ENCODE measurements at places on chromosomes 7 and 10. TPM values are rescaled to one million over a fixed set of nuclear protein-coding genes. Genes with fewer than 3 reads are reported as not detected.

- no peaks in the 10 kb centered on the region for H3K36me3 ChIP-seq
- no peak for DNase-seq
- no peak overlapping the region for H3K27ac ChIP-seq
- no peaks in the 10 kb centered on the region for H3K4me1 ChIP-seq
Observed at GRCh38 chr10:71260622-71261325, 48.4 kb downstream of the UNC5B start.

GRCh38 chr10:80454513-80455460 lies 677 bp downstream of the TSPAN14 start:
- peak overlapping the region; percentile 99 for H3K4me3 ChIP-seq
- no peaks in the 10 kb centered on the region for H3K27me3 ChIP-seq
- DNase-seq = peak; percentile 54

DNA sequence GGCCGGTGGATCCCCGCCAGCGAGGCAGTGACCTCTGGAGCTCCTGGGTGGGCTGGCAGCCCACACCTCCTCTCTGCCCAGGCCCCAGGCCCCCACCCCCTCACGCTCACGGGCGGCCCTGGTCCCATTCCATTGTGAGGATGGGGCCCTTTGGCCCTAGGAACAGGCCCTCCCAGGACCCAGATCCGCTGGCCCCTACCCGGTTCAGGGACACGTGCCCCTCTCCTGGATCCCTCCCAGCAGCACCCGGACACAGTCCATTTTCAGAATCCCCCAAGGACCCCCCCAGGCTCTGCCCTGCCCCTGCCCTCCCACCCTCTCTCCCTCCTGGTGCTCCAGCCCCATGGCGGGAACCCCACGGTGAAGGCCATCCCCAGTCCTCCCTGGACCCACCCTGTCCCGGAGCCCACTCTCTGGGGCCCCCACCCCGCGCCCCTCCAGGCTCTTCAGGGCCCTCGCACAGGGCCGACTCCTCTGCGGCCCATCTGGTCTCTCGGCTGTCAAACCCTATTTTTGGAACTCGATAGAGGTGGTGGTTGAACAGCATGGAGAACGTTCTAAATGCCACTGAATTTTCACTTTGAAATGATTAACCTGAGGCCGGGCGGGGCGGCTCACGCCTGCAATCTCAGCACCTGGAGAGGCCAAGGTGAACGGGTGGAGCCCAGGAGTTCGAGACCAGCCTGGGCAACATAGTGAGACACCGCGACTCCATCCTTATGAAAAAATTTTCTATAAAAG lies 8.1 kb downstream of the ADAP1 start:
- H3K4me3 ChIP-seq = no peak overlapping the region
- H3K36me3 ChIP-seq = peaks cover 3% of the 10 kb centered on the region
- H3K4me1 ChIP-seq = peaks cover 2% of the 10 kb centered on the region
- no peaks in the 10 kb centered on the region for H3K27me3 ChIP-seq
- no peak for DNase-seq
- no peak overlapping the region for H3K27ac ChIP-seq

DNA sequence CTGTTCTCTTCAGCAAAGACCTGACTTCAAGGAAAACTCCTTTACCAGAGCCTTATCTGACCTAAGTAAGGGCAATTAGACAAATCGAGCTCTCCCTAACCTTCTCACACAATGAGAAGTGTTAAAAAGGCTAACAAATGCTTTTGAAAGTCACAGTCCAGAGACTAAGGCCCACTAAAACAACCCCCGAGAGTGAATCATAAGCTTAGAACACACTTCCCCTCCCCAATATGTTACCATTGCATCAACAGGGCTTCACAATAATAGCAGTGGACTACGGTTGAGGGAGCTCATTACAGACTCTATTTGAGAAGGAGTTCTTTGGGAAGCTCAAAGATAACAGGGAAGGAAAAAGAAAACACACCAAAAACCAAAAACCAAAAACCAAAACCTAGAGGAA lies 28.6 kb upstream of the ZEB1 start:
- H3K27me3 ChIP-seq = no peaks in the 10 kb centered on the region
- no peak for DNase-seq
- peaks cover 2% of the 10 kb centered on the region for H3K4me1 ChIP-seq
- no peak overlapping the region for H3K4me3 ChIP-seq
- no peak overlapping the region for H3K27ac ChIP-seq
- no peaks in the 10 kb centered on the region for H3K36me3 ChIP-seq

- no peak overlapping the region for H3K27ac ChIP-seq
- no peak overlapping the region for H3K4me3 ChIP-seq
- H3K4me1 ChIP-seq = no peaks in the 10 kb centered on the region
Observed at GRCh38 chr10:84783386-84783785, 455.0 kb downstream of the CCSER2 start.

DNA sequence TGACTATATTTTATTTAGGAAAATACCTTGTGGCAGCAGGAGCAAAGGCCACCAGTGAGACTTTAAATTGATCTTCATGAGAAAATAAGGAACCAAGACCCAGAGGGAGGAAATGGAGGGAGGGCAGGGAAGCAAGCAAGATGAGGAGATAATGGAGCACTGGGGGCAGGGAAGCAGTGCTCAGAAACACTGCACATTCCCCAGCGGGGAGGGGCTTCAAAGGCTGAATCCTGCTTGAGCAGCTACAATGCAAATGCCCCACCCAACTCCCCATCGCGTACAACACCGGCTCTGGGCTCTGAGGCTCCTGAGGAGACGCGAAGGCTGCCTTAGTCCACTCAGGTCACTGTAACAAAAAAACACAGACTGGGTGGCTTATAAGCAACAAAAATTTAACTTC lies 503.8 kb downstream of the GRID1 start:
- no peak overlapping the region for H3K4me3 ChIP-seq
- H3K36me3 ChIP-seq = no peaks in the 10 kb centered on the region
- no peak overlapping the region for H3K27ac ChIP-seq
- no peaks in the 10 kb centered on the region for H3K27me3 ChIP-seq
- H3K4me1 ChIP-seq = no peaks in the 10 kb centered on the region
- DNase-seq = no peak

- H3K36me3 ChIP-seq = no peaks in the 10 kb centered on the region
- no peak for DNase-seq
- peaks cover 6% of the 10 kb centered on the region for H3K4me1 ChIP-seq
- no peak overlapping the region for H3K4me3 ChIP-seq
- H3K27ac ChIP-seq = no peak overlapping the region
Observed at GRCh38 chr7:515628-516027, 4.0 kb downstream of the PDGFA start.

GRCh38 chr10:132548106-132548823 lies 10.7 kb downstream of the INPP5A start:
- no peaks in the 10 kb centered on the region for H3K27me3 ChIP-seq
- H3K27ac ChIP-seq = peak overlapping the region; percentile 45
- H3K4me3 ChIP-seq = no peak overlapping the region
- peaks cover under 1% of the 10 kb centered on the region for H3K36me3 ChIP-seq

DNA sequence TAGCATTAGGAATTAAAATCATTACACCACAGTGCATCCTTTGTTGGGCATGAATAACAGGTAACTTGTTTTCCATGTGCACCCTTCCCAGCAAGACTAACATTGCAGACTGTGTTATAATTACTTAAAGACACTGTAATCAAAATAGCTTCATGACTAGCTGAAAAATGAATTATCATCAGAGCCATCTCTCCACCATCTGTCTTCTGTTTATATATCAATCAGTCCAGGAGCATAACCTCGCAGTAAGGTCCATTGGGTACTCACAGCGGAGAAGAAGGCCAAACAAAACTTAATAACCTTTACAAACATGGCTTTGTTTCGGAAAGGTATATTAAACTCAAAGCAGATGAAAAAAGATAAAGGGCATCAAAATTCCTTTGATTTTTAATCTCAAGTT lies 90.6 kb downstream of the ODAD2 start:
- no peak for DNase-seq
- no peaks in the 10 kb centered on the region for H3K36me3 ChIP-seq
- peaks cover 2% of the 10 kb centered on the region for H3K27me3 ChIP-seq
- no peak overlapping the region for H3K27ac ChIP-seq

- DNase-seq = no peak
- H3K27me3 ChIP-seq = no peaks in the 10 kb centered on the region
- H3K36me3 ChIP-seq = peaks cover 10% of the 10 kb centered on the region
- no peak overlapping the region for H3K4me3 ChIP-seq
- H3K4me1 ChIP-seq = peaks cover 24% of the 10 kb centered on the region
Observed at GRCh38 chr10:15201589-15202300, 33.3 kb upstream of the NMT2 start.

DNA sequence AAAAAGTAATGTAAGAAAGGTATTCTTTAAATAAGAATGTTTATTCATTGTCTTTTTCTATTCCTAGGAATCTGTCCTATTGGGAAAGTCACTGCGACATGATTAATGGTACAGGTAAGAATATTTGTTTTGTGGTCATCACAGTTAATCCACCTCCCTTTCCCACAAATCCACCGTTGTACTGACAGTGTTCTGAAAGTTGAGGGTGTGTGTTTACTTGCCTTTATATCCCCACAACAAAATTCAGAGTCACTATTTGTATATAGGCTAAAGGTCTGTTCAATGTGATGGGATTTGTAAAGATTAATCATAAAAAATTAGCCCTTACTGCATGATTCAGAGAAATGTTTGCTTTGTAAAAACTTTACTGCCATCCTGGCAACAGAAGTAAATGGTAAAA lies 27.9 kb downstream of the CD36 start:
- no peak for DNase-seq
- H3K27ac ChIP-seq = no peak overlapping the region
- no peaks in the 10 kb centered on the region for H3K4me1 ChIP-seq
- H3K27me3 ChIP-seq = no peaks in the 10 kb centered on the region
- H3K36me3 ChIP-seq = no peaks in the 10 kb centered on the region
- H3K4me3 ChIP-seq = no peak overlapping the region

DNA sequence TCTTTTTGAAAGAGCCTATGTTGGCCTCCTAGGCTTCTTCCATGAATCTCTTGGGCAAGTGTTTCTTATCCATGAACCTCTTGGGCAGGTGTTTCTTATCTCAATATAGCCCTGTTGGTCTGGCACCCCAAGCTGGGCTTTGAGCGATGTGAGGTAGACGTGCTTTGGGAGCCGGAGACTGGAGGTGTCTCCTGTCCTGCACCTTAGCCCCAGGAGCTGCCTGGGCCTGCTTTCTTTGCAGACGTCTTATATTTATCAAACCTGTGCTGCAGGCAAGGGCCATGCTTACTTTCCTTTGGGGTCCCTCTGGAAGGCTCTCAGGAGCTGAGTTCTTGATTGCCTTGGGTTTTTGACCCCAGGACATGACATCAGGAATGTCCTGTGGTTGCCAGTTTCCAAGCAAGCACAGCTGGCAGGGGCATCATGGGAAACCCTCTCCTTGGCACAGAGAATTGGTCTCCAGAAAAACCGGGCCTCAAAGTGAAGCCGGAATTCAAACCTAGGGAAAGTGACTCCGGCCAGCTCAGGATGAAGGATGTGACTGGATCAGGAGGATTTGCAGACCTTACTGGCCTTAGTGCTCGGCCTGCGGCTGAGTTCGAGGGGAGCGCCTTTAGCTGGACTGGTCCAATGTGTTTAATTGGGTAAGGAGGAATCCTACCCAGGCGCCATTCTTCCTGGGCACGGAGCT lies 2.8 kb downstream of the JAKMIP3 start:
- peaks cover 6% of the 10 kb centered on the region for H3K27me3 ChIP-seq
- no peak overlapping the region for H3K27ac ChIP-seq
- no peak for DNase-seq
- peaks cover 4% of the 10 kb centered on the region for H3K4me1 ChIP-seq

ARHGAP22 gene
- total RNA-seq = 0.30 TPM

ECHDC3 gene
- 1.6 TPM for total RNA-seq

CRHR2 gene
- total RNA-seq = not detected

PURB gene
- 35.6 TPM for total RNA-seq

BICC1 gene
- total RNA-seq = 0.06 TPM

ADAM22 gene
- total RNA-seq = 4.6 TPM

FXYD4 gene
- total RNA-seq = not detected
